ENCODE measurements at places on chromosomes 6 and 20. TPM values are rescaled to one million over a fixed set of nuclear protein-coding genes. Genes with fewer than 3 reads are reported as not detected.
A peak's percentile ranks its signal among the peaks of the same experiment; 100 is the strongest.

DNA sequence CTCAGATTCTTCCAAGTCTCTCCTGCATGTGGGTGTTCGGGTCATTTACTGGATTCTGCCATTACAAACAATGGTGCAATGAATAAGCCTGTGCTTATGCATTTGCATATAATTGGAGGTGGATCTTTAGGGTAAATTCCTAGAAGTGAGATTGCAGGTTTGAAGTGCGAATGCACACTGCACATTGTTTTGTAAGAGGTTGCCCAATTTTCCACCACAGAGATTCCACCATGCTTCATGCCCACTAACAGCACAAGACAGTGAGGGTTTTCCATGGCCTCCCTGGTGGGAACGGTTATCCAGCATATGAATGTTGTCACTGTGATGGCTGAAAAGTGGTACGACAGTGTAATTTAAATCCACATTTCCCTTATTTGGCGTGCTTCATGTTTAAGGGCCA is 178.8 kb upstream of the PMEPA1 start:
- no peak for DNase-seq

GRCh38 chr6:35417979-35418661 is 34.0 kb upstream of the FANCE start:
- no peak for DNase-seq

DNA sequence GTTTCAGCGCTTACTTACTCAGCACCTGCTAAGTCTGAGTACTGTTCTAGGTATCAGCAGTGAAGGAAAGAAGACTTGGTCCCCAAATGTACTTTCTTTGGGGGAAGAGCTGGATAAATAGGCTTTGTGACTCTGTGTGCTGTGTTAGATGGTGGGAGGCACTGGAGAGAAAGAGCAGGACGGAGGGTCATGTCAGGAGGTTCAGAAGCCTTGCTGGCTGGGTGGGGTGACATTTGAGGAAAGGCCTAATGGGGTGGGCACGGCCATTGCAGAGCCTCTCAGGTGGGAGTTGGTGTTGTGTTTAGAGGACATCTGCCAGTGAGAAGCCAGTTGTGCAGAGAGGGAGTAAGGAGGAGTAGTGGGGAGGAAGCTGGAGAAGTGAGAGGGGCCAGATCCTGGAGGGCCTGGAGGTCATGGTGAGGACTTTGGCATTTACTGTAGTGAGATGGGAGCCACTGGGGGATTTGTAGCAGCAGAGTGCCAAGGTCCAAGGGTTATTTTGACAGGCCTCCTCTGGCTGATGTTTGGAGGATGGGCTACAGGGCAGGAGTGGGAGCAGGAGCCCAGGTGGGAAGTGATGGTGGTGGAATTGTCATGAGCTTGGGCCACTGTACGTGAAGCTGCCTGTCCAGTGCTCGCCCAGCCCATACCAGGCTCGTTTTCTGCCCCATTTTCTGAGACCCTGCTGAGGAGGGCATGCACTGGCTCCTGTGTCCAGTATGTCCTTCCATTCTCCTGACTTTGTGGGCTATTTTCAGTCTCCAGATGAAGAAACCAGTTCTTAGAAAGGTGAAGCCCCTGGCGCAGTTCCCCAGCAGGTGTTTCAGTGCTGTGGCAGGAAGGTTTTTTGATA is 886 bp downstream of the SDCBP2 start:
- DNase-seq: no peak

DNA sequence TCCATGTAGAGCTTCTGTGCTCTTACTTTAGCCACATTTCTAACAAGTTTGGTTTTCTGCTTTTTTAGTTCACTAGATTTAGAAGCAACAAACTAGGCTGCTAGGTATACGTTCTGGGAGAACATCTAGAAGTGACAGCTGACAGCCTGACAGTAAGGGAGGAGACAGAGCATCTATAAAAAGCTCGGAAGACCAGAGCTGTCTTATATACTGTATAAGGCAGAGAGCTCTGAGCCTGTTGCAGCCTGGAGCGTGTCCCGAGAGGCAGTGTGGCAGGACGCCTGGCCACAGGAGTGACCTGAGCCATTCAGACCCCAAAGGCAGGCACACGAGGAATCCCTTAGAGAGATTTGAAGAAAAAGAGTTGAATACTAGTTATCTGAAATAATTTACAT is 24.6 kb downstream of the PPP1R14C start:
- no peak for DNase-seq

DNA sequence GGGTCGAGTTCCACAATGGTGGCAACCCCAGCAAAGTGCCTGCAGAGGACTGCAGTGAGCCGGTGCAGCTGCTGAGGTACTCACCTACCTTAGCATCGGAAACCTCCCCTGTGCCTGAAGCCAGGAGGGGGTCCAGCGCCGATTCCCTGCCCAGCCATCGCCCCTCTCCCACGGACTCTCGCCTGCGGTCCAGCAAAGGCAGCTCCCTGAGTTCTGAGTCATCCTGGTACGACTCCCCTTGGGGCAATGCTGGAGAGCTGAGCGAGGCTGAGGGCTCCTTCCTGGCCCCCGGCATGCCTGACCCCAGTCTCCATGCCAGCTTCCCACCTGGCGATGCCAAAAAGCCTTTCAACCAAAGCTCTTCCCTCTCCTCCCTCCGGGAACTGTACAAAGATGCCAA is 134.1 kb upstream of the CLDN20 start:
- DNase-seq: no peak

- no peak for DNase-seq
These were observed 96.7 kb downstream of the OGFRL1 start for GRCh38 chr6:71385111-71385822.

- no peak for DNase-seq
These were observed 95.3 kb upstream of the C6orf118 start for GRCh38 chr6:165404697-165405096.

DNA sequence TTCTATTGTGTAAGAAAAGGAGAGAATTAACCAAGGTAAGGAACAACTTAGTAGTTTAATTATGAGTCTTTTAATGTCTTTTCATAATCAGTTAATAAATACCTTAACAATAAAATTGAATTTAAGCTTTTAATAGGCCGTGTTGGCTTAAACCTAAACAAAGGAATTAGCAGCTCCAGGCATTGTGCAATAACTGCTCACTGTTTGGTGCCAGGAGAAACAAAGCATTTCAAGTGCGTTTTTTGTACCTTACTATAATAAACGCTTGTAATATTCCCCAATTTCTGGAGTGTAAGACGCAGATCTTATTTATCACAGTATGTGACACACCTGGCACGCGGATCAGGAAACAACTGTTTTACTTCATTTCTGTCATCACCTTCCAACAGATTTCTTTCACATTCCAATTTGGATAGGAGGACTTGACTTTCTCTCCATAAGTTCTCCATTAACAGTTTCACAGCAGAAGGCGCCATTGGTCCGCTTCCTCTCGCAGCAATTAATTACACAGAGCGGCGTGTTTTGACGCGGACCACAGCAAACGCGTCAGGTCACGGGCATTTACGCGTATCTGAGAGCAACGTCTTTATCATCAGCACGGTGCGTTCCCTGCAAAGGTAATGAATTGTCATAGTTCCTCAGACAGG is 335.8 kb upstream of the NT5E start:
- no peak for DNase-seq

DNA sequence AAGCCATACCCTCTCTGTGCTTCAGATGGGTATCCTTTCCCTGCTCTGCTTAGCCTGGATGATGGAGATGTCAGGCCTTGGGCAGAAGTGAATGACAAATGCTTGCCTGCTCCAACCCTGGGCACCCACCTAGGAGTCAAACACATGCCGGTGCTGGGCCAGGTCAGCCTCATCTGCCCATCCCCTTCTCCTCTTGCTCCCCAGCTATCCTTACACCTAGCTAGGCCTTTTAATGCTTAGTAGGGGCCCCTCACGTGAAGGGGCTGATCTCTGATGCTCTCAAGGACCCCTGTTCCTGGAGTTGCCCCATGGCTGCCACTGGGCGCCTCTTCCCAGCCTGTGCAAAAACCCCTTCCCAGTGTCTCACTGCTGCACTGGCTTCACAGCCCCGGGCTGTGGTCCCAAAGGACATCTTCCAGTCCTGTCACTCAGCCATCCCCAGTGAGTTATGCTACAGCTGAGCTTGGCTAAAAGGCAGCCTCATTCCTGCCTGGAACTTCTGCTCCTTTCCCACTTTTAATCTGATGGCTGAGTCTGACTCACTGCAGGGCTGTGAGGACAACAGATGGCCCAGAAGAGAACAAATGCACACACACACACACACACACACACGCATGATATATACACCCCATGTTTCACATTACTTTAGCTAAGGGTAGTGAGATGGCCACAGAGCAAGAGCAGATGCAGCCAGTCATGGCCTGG is 12.8 kb upstream of the SDCBP2 start:
- no peak for DNase-seq

- no peak for DNase-seq
These were observed 44.6 kb downstream of the PPARD start for GRCh38 chr6:35386989-35387388.

- peak; percentile 96 for DNase-seq
These were observed 19.4 kb downstream of the PXT1 start for GRCh38 chr6:36423101-36423824.

- no peak for DNase-seq
These were observed 176.4 kb downstream of the SIM1 start for GRCh38 chr6:100288311-100288710.

- DNase-seq: no peak
These were observed 6.0 kb downstream of the POU3F2 start for GRCh38 chr6:98840385-98840784.

DNA sequence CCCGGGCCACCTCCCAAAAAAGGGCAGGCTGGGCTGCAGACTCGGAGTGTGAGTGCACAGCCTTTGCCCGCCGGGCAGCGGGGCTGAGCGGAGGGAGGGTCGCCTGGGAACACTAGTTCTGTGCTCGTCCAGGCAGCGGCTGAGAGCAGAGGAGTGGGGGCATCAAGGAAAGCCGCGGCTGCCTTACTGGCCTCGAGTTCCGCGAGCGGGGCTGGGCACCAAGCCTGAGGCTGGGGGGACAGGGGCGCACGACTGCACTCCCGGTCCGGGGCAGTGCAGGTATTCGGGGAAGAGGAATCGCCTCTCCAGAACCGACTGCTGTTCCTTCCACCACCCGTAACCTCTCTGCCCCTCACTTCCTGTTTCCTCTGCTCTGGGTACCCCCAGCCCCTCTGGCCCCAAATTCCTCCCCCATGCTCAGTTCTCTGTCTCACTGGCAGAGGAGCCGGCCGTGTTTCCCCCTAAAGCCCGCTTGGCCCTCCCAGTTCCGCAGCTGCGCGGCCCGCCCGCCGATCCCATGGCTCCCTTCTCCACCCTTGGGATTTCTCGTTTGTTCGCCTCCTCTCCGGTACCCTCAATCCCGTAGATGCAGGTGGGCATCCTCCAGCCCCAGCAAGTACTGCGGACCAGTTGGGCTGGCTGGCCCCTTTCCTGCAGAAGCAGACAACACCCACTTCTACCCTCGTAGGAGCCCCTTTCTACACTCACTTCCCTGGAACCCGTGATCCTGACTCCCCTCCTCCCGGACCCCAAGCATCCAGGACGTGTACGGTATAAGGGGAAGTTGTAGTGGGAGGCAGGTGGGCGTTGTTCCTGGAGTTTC is 5.1 kb downstream of the RING1 start:
- DNase-seq: no peak

DNA sequence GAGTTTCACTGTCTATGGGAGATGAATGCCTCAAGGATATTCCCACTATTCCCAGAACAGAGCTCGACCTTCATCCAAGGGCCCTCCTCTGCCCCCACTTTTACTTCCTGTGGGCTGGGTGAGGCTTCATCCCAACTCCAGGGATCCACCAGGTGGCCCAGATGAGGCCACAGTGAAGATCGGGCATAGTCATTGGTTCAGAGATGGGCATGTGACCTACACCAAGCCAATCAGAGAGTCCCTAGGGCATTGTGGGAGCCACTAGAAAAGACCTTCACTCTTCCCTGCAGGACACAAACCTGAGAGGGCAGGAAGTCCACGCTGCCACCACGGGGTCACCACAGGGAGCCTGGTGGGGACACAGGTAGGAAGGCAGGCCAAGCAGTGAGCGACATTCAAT is 72.9 kb upstream of the SLC22A16 start:
- no peak for DNase-seq

GRCh38 chr20:16662467-16662866 is 67.4 kb upstream of the SNRPB2 start:
- DNase-seq: no peak

DNA sequence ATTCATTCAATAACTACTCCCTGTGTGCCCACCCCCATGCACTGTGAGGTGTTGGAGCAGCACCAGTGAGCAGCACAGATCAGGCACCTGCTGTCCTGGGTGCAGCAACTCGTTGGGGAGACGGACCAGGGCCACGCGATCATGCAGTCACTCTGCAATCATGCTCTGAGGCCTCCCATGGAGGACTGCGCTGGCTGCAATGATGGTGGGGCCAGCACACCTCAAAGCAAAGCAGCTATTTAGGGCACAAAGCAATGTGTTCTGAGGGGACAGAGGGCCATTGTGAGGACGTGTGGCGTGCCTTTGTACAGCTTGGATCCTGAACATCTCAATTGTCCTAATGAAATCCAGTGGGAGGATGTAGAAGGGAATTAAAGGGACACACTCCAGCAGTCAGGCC is 41.0 kb upstream of the MPC1 start:
- DNase-seq: no peak

DNA sequence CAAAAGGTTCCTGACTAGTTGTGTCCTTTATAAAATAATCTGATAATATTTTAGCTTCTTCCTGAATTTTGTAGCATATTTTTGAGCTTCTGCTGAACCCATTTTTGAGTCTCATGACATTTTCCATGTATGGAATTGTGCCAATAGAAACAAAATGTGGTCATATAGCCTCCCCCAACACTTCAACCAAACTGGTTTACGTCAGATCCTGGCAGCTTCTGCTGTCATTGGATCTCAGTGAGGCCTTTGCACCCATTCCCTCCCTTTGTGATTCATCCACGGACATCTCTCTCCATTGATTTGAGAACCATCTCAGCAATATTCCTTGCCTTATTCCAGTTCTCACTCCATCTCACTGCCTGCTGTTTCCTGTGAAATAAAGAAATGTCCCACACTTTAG is 166.0 kb upstream of the PROKR2 start:
- DNase-seq: no peak

GRCh38 chr6:74170118-74170517 is 474.1 kb downstream of the CD109 start:
- peak; percentile 2 for DNase-seq

DNA sequence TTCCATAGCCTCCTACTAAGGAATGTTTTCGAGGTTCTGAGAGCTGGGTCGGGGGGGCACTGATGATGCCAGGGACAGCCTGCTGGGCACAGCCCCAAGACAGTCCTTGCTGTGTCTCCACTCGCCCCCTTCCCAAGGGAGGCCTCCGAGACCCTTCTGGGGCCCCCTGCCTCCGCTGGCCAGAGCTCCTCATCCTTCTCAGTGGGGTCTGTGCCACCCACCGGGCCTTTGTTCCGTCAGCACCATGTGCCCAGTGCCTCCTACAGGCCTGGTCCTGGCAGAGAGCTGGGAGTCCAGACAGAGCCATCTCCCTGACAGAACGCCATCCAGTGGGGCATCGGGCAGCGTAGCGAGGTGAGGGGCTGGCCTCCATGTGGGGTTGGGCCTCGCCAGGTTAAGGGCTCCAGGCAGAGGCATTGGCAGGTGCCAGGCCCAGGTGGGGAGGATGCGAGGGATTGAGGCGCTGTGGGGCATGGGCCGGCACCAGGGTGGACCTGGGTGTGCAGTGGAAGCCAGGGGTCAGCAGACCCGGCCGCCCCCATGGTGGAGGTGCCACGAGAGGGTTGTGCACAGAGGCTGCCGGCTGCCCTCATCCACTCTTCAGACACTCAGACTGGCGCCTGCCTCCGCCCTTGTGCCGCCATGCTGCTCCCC is 13.3 kb downstream of the RBM38 start:
- no peak for DNase-seq

Gene DPPA5
- total RNA-seq: not detected

Gene LAMP5
- total RNA-seq: not detected

Gene CLVS2
- total RNA-seq: not detected
